ENCODE measurements at places on chromosomes 1 and 21. TPM values are rescaled to one million over a fixed set of nuclear protein-coding genes. Genes with fewer than 3 reads are reported as not detected.
A peak's percentile ranks its signal among the peaks of the same experiment; 100 is the strongest.

DNA sequence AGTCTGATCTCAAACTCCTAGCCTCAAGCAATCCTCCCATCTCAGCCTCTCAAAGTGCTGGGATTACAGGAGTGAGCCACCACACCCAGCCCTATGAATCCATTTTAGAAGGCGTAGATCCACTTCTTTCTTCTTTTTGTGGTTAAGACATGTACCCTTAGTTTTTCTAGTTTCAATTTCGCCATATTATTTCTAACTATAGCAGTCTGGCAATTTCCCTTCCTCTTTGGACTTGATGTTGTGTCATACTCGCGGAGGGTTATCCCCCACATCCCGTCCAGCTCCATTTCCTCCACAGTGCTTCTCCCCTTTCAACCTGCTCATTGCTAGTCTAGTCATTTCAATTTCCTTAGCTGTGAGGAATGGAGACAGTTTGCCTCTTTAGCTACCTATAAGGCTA, 5.2 kb upstream of the LRRC8D start:
- no peaks in the 10 kb centered on the region for H3K4me1 ChIP-seq
- no peak overlapping the region for H3K4me3 ChIP-seq
- no peaks in the 10 kb centered on the region for H3K36me3 ChIP-seq
- H3K27me3 ChIP-seq, result no peaks in the 10 kb centered on the region
- no peak for DNase-seq

DNA sequence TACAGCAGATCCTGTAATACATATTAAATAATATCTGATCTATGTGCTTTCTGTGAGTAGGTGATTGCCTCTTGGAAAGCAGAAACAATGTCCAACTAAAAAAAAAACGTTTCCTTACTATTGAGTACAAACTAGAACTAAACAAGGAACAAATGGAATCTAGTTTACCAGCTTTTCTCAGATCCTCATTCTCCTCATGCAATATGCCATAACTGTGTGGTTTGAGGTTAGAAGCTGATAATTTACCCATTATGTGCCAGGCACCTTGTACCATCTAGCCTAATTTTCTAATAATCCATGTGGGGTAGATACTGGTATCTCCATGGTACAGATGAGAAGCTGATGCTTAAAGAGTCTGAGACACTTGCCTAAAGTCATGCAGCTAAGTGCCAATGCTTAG, 154.7 kb downstream of the PTGER3 start:
- no peaks in the 10 kb centered on the region for H3K27me3 ChIP-seq
- no peaks in the 10 kb centered on the region for H3K4me1 ChIP-seq
- no peak overlapping the region for H3K4me3 ChIP-seq
- H3K36me3 ChIP-seq, result no peaks in the 10 kb centered on the region
- H3K27ac ChIP-seq, result no peak overlapping the region

- H3K4me3 ChIP-seq, result no peak overlapping the region
- peaks cover 68% of the 10 kb centered on the region for H3K27me3 ChIP-seq
- DNase-seq, result no peak
- no peak overlapping the region for H3K27ac ChIP-seq
- no peaks in the 10 kb centered on the region for H3K36me3 ChIP-seq
Observed at GRCh38 chr1:2462819-2463218, 13.3 kb upstream of the PLCH2 start.

CFHR1 gene
- 0.10 TPM for total RNA-seq

DNA sequence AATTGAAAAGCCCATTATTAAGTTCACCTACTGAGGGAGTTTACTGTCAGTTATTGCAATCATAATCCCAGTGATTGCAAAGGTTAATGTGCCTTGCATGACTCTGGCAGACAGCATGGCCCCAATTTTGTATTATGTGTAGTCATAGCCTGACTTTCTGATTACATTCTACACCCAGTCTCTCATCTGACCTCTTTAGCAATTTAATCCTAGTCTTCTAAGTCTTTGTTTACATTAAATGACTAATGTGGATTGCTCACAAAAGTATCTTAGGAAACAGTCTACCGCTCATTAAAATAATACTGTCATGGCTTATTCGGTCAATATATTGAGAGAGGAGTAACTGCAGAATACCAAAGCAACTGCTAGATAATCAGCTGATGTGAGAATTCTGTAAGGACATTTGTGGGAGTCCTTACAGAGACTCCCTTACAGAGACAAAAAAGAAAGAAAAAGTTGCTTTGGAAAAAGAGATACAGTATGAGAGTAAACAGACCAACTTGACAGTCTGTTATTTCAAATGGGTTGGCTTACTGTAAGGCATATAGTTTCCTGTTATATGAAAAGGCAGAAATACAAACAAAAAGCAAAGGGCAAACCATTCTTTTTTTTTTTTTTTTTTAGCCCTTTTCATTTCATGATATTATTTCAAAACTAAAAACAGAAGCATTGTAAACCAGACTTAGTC, 42.8 kb downstream of the SMG7 start:
- H3K27ac ChIP-seq, result no peak overlapping the region
- no peaks in the 10 kb centered on the region for H3K27me3 ChIP-seq
- DNase-seq, result no peak
- no peak overlapping the region for H3K4me3 ChIP-seq

GRCh38 chr1:223037845-223038244, 105.2 kb downstream of the TLR5 start:
- no peak for DNase-seq
- no peak overlapping the region for H3K27ac ChIP-seq
- H3K4me1 ChIP-seq, result peaks cover 20% of the 10 kb centered on the region
- H3K36me3 ChIP-seq, result no peaks in the 10 kb centered on the region
- H3K4me3 ChIP-seq, result no peak overlapping the region

- no peaks in the 10 kb centered on the region for H3K4me1 ChIP-seq
- no peaks in the 10 kb centered on the region for H3K27me3 ChIP-seq
- no peak overlapping the region for H3K4me3 ChIP-seq
- no peak overlapping the region for H3K27ac ChIP-seq
Observed at GRCh38 chr1:212062832-212063438, 27.4 kb downstream of the DTL start.

GRCh38 chr1:226636847-226637096, 88.2 kb downstream of the STUM start:
- H3K4me1 ChIP-seq, result peaks cover 25% of the 10 kb centered on the region
- DNase-seq, result no peak
- H3K27ac ChIP-seq, result no peak overlapping the region
- no peak overlapping the region for H3K4me3 ChIP-seq

- no peaks in the 10 kb centered on the region for H3K27me3 ChIP-seq
- DNase-seq, result no peak
Observed at GRCh38 chr1:41464885-41465284, 19.6 kb downstream of the EDN2 start.

DNA sequence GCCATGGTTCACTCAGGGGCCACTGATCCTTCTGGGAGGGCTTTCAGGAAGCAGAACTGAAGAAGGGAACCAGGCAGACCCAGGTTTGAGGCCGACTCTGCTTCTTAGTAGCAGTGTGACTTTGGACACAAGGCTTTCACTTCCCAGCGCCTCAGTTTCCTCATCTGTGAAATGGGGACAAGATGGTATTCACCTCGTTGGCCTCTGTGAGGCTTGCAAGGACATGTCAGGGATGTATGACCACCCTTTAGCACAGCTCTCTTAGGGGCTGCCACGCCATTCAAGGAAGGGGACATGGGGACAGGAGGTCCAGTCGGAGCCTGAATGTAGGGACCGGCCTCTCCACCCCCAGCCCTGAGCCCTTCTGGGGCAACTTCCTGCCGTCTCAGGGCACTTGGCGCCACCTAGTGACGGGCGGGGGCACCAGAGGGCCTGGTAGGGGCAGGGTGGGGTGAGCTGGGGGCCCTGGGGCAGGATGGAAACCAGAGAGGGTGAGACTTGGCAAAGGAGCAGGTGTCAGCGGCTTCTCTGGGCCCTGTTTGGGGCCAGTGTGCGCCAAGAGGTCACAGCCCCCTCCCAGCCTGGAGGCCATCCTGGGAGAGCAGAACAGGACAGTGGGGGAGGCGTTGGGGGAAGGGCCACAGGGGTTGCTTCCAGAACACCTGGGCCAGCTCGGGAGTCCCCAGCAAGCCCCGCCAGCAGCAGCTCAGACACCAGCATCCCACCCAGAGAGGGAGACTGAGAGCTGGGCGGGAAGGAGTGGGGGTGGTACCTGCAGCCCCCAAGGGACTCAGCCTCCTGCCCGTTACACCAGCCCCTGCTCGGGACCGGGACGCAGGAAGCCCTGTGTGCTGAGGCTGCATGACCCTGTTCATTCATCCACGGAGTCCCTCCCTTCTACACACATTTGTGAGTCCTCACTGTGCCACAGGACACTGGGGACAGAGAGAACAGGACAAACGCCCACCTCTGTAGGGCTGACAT, 102.5 kb upstream of the TARDBP start:
- H3K27ac ChIP-seq, result no peak overlapping the region
- H3K4me3 ChIP-seq, result no peak overlapping the region
- H3K27me3 ChIP-seq, result peaks cover 45% of the 10 kb centered on the region
- peak; percentile 74 for DNase-seq

DAP3 gene
- total RNA-seq, result 75.4 TPM

PEAR1 gene
- not detected for total RNA-seq

PALMD gene
- 33.5 TPM for total RNA-seq

- 0 out of 2 replicates have a peak, but pooled peaks cover 2% of the 10 kb centered on the region for H3K4me1 ChIP-seq
- no peak overlapping the region for H3K4me3 ChIP-seq
- H3K27ac ChIP-seq, result no peak overlapping the region
- H3K36me3 ChIP-seq, result no peaks in the 10 kb centered on the region
- no peak for DNase-seq
- no peaks in the 10 kb centered on the region for H3K27me3 ChIP-seq
Observed at GRCh38 chr1:168435439-168435838, 108.4 kb downstream of the XCL2 start.

DNA sequence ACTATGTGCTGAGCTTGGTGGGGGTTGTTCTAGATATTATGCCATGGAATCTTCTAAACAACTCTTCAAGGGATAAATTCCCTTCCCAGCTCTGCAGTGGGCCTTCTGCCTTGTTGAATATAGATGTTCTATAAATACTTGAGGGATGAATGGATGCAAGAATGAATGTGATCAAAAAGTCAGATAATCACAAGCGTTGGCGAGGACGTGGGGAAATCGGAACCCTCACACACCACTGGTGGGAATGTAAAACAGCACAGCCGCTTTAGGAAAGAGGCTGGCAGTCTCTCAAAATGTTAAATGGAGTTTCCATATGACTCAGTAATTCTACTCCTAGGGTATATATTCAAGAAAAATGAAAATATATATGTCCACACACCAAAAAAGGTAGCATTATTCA, 19.0 kb downstream of the SDC3 start:
- no peak for DNase-seq
- H3K36me3 ChIP-seq, result no peaks in the 10 kb centered on the region
- H3K4me1 ChIP-seq, result peaks cover 57% of the 10 kb centered on the region
- H3K4me3 ChIP-seq, result no peak overlapping the region

TMEM50B gene
- total RNA-seq, result 23.7 TPM

DNA sequence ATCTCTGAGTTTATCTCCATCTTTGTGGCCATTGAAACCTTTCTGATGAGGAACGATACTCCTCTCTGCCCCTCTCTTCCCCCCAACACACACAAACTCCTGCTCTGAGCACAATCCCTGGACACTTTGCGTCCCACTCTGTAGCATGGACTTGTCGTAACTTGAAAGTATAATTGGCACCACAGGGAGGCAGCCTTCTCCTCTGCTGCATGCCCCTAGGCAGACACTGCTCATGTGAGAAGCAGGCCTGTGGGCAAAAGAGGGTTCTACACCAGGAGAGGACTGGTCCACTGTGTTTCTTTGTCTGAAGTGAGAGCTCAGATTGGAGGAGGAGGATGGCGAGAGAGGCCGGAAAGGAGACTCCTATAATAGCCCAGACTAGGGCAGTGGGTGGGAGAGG, 3.8 kb upstream of the PARS2 start:
- no peaks in the 10 kb centered on the region for H3K4me1 ChIP-seq
- no peak overlapping the region for H3K4me3 ChIP-seq
- DNase-seq, result no peak
- H3K27me3 ChIP-seq, result no peaks in the 10 kb centered on the region

GRCh38 chr1:56788588-56788987, 30.6 kb downstream of the FYB2 start:
- DNase-seq, result no peak
- no peaks in the 10 kb centered on the region for H3K36me3 ChIP-seq
- H3K4me3 ChIP-seq, result no peak overlapping the region
- H3K27me3 ChIP-seq, result no peaks in the 10 kb centered on the region

DNA sequence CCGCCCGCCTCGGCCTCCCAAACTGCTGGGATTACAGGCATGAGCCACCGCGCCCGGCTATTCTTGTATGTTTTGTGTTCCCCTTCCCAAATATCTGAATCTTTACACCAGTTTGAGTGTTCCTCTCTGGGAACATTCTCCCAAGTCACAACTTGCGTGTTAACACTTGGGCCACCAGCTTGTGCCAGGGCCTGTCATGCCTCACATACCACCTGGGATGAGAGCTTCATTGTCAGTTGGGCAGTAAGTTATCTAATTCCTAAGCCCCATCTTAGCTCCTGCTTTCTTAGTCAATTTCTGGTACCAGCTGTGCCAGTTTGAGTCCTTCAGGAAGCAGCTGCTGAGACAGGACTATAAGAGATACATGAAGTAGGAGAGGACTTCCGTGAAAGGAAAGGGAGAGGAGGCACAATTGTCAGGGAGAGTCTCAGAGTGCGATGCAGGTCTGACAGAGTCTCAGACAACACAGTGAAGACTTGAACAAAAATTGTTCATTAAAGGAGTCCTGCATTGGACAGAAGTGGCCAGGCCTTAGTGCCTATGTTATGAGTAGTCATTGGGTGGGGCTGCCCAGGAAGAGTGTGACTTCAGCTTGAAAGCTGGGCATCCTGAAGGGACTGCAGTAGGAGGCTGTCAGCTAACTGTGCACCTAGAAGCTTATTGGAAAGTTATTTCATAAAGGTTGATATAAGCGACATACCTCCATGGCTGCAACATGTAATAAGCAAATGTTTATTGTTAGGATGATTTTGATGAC, 17.3 kb downstream of the ZFYVE9 start:
- H3K4me1 ChIP-seq, result no peaks in the 10 kb centered on the region
- H3K27me3 ChIP-seq, result no peaks in the 10 kb centered on the region
- H3K27ac ChIP-seq, result no peak overlapping the region
- H3K36me3 ChIP-seq, result no peaks in the 10 kb centered on the region
- DNase-seq, result no peak

- H3K4me1 ChIP-seq, result peaks cover 3% of the 10 kb centered on the region
- H3K27me3 ChIP-seq, result peaks cover 32% of the 10 kb centered on the region
- H3K4me3 ChIP-seq, result no peak overlapping the region
Observed at GRCh38 chr1:202658769-202659168, 51.5 kb downstream of the SYT2 start.

- peak overlapping the region; percentile 17 for H3K27ac ChIP-seq
- peaks cover 34% of the 10 kb centered on the region for H3K4me1 ChIP-seq
- H3K27me3 ChIP-seq, result no peaks in the 10 kb centered on the region
- H3K36me3 ChIP-seq, result no peaks in the 10 kb centered on the region
- H3K4me3 ChIP-seq, result no peak overlapping the region
- peak; percentile 71 for DNase-seq
Observed at GRCh38 chr1:41420860-41421259, 59.6 kb downstream of the FOXO6 start.

GRCh38 chr1:28306301-28306949, 22.4 kb upstream of the MED18 start:
- no peak for DNase-seq
- H3K4me3 ChIP-seq, result no peak overlapping the region
- no peak overlapping the region for H3K27ac ChIP-seq

DNA sequence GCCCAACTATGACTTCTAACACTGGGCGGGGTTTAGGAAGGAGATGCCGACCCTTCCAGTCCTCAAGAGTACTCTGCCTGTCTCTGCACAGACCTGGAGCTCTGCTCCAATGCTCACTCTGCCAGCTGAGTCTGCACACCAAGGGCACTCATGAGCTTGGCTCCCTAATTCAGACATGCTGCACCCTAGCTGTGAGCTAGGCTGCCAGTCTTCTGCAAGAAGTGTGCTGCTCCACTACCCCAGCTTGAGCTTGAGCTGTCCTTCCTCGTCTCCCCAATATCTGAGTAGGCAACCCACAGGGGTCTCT, 13.2 kb downstream of the TP53BP2 start:
- no peak for DNase-seq
- no peaks in the 10 kb centered on the region for H3K36me3 ChIP-seq
- H3K27me3 ChIP-seq, result no peaks in the 10 kb centered on the region
- H3K4me3 ChIP-seq, result no peak overlapping the region
